ENCODE measurements at places on chromosomes 5 and 9.

DNA sequence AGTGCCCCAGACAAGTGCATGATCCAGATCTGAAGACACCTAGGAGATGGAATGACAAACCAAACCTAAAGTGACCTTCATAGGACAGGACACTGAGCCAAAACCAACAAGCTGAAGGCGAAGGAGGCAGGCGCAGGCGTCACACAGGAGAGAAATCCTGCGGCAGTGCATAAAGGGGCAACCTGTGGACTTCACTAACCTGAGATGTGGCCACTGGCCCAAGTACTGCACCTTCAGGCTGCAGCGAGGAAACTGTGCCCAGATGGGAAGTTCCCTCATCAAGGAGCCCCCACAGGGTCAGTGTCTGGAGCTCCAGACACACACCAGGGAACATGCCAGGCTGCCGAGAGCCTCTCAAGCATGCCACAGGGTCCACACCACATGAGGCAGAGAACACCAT, 3.7 kb downstream of the IPPK start:
- no peak for DNase-seq

GRCh38 chr9:123834889-123835562, 94.9 kb downstream of the DENND1A start:
- no peak for DNase-seq

DNA sequence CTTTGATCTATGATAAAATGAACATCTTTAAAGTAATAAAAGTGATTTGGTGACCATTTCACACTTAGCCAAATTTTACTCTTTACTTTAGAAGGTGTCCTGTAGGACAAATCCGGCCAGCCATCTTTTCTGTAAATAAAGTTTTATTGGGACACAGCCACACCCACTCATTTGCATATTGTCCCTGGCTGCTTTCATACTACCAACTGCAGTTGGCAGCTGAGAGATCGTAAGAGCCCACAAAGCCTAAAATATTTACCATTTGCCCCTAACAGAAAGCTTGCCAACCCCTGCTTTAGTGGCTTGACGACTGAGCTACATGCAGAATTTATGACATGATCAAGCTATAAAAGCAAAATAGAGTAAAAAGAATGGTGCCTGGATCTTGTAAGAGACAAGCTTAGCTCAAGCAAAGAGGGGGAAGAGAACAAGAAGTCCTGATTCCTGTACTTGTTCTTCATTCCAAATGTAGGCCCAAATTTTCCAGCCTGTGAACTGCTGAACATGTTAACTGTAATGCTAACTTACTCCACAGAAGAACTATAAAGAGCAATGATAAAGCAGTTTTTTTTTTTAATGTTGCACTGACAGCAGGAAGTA, 7.4 kb upstream of the FBXO10 start:
- no peak for DNase-seq

GRCh38 chr9:21890696-21891095, 88.3 kb downstream of the MTAP start:
- DNase-seq, result no peak

DNA sequence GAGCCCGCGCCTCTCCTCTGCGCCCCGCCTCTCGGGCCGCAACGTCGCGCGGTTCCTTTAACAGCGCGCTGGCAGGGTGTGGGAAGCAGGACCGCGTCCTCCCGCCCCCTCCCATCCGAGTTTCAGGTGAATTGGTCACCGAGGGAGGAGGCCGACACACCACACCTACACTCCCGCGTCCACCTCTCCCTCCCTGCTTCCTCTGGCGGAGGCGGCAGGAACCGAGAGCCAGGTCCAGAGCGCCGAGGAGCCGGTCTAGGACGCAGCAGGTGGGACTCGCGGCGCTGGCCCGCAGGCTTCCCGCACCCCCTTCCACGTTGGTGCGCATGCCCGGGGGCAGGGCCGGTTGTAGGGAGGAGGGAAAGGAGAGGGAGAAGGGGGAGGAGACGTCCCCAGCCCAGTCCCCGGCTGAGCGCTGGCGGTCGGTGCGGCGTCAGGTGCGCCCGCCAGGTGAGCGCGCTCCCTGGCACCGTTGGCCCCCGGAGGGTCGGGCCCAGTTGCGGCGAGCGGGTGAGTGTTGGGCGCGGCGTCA, at the start of gene OCLN:
Gene OCLN (plus strand): TSS at position 400 of the 532 bp plus-strand sequence. CDS start 11,455 bp downstream, outside the sequence.
- DNase-seq, result peak; percentile 7

- no peak for DNase-seq
Observed at GRCh38 chr5:161966564-161966963, 101.0 kb upstream of the GABRG2 start.

- DNase-seq, result no peak
Observed at GRCh38 chr5:5770825-5771224, 348.3 kb downstream of the ICE1 start.

All from stimulated activated CD4-positive, alpha-beta T cell treated with anti-CD3 and anti-CD28 coated beads, Interleukin-4, amount 100 ng/mL, for 24 hours (primary cell).